ENCODE measurements at places on chromosomes 16 and 17.
A peak's percentile ranks its signal among the peaks of the same experiment; 100 is the strongest.

DNA sequence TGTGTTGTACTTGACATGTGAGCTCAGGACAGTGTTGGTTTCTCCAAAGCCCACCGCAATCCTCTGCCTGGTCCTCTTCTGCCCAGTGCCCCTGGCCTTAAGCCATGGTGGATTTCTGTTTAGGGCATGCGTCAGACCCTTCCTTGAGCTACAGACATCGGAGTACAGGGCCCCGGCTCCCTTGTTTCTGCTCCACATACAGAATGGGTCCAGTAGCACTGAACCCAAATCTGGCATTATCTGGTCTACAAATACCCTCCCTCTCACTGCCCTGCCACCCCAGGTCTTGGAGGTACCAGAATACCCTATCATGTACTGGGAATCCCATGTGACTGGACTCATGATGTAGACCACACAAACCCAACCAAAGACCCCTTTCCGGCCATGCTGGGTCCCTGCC is 27.4 kb upstream of the ZNHIT3 start:
- DNase-seq, result no peak

- DNase-seq, result no peak
Measured at GRCh38 chr17:27206447-27206846, 87.5 kb upstream of the WSB1 start.

- peak; percentile 68 for DNase-seq
Measured at GRCh38 chr17:77400445-77400870, 259.7 kb downstream of the SEC14L1 start.

DNA sequence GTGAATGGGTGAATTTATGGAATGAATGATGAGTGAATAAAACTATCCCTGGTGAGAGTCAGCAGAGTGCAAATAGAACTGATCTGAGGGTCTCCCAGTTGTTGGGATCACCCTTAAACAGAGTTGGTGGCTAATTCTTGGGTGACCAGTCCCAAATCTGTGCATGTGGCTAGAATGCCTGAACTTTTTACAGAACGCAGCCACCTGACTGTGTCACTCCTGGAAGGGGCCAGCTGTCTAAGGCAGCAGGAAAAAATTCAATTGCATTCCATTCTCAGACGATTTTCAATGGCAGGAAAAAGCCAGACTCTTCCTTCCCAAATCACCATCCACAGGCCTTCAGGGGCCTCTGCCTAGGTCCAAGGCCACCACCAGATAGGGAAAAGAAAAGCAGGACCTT is 43.5 kb downstream of the BEAN1 start:
- DNase-seq, result no peak

DNA sequence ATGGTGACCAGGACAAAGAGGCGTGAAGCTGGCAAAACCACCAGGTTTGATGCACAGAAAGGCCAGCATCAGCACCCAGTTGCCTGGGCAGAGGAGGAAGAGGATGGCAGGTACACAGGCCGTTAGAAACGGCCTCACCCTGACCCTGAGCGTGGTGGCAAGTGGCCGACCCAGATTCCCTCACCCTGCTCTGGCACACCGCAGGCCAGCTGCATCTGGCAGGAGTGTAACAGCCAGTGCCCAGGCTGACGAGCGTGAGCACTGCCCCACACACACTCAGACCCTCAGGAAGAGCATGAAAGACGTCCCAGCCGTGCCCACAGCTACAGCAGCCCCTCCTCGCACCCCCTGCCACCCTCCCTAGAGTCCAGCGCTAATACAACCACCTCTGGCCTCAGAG is 82.0 kb downstream of the ANKRD11 start:
- no peak for DNase-seq

- no peak for DNase-seq
Measured at GRCh38 chr17:2002767-2003329, 22.3 kb downstream of the RTN4RL1 start.

DNA sequence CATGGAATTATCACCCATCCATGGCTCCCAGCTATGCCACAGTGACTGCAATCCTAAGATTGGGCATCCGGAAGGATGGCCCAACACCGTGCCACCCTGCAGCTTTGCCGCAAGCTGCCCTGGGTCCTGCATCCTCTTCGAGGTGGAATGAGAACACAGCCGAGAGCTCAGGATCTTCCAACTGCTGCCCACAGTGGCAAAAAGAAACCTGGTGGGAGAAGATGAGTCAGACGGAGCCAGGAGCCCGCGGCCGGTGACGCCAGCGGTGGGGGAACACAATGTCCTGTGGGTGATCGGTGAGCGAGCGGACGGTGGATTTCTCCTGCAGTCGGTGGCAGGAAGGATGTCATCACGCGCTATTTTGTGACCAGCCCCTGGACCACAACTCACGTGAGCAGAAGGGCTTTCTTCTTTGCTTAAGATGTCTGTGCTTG is 20.1 kb downstream of the CD7 start:
- peak; percentile 69 for DNase-seq

- no peak for DNase-seq
Measured at GRCh38 chr17:67685351-67685750, 32.4 kb upstream of the NOL11 start.
